ENCODE measurements at places on chromosomes 3 and 15. TPM values are rescaled to one million over a fixed set of nuclear protein-coding genes. Genes with fewer than 3 reads are reported as not detected.

DNA sequence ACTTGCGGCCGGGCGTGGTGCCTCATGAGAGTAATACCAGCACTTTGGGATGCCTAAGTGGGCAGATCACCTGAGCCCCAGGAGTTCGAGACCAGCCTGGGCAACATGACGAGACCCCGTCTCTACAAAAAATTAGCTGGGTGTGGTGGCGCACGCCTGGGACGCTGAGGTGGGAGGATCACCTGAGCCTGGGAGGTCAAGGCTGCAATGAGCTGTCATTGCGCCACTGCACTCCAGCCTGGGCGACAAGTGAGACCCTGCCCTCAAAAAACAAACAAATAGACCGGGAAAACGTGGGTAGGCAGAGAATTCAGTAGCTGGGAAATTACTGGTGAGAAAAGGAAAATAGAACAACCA is 667 bp downstream of the UMPS start:
- no peak for DNase-seq

DNA sequence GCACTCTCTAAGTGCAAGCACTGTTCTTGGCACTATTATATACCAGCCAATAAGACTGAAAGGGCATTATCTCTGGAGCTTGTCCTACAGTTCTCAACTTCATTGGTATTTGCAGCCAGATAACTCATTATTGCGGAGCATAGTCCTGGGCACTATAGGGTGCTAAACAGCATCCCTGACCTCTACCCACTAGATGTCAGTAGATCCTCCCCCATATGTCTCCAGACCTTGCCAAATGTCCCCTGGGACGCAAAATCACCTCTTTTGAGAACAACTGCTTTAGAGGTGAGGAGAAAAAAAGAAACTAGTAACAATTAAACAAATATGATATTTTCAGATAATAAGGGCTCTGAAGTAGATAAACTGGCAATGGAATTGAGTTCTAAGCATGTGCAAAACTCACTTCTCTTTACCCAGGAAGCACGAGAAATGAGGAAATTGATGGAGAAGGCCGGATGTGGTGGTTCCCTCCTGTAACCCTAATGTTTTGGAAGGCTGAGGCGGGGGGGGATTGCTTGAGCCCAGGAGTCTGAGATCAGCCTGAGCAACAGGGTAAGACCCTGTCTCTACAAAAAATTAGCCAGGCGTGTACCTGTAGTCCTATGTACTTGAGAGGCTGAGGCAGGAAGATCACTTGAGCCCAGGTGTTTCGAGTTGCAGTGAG is 61.4 kb downstream of the FRMD4B start:
- DNase-seq, result no peak

- DNase-seq, result no peak
Observed at GRCh38 chr3:98600412-98601095, 7.1 kb upstream of the CPOX start.

DNA sequence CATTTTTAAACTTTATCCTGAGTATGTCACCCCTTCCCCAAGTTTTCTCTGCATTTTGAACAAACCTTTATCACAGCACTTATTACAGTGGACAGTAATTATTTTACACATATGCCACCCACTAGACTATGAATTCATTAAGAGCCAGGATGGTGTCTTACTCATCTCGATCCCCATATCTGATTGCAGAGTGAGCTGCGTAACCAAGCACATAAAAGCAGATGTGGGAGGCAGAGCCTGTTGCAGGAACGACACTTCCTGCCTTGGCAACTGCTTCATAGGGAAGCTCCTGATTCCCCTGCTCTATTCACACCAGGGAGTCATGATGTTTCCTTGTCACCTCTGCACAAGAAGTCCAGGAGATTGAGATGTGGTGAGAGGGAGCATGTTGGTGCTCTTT is 91.1 kb downstream of the MINAR1 start:
- DNase-seq, result no peak

DNA sequence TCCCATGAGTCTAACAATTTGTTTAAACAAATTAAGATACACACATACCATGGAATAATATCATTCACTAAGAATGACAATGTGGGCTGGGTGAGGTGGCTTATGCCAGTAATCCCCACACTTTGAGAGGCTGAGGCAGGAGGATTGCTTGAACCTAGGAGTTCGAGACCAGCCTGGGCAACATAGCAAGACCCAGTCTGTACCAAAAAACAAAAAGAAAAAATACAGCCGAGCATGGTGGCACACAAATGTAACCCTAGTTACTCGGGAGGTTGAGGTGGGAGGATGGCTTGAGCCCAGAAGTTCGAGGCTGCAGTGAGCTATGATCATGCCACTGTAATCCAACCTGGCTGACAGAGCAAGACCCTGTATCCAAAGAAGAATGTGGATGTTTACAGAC is 4.0 kb upstream of the ZNF710 start:
- no peak for DNase-seq

- no peak for DNase-seq
Observed at GRCh38 chr3:99498550-99499234, 139.7 kb upstream of the COL8A1 start.

GRCh38 chr15:63497642-63498467 is 6.5 kb upstream of the USP3 start:
- DNase-seq, result no peak

The COLQ gene
- total RNA-seq, result 0.27 TPM

- DNase-seq, result no peak
Observed at GRCh38 chr15:89903858-89904130, 9.0 kb downstream of the ARPIN start.

The ALS2CL gene
- total RNA-seq, result 14.4 TPM

- DNase-seq, result no peak
Observed at GRCh38 chr3:183279371-183279770, 26.3 kb downstream of the B3GNT5 start.

GRCh38 chr3:89179355-89180001 is 72.1 kb downstream of the EPHA3 start:
- DNase-seq, result no peak

GRCh38 chr3:149813367-149814281 is 609 bp downstream of the RNF13 start:
- DNase-seq, result peak; percentile 47

GRCh38 chr3:131960324-131960723 is 74.5 kb downstream of the CPNE4 start:
- DNase-seq, result peak; percentile 28

- DNase-seq, result peak; percentile 18
Observed at GRCh38 chr15:52652984-52653383, 26.2 kb downstream of the ATOSA start.

The RRP9 gene
- 17.5 TPM for total RNA-seq

The SMCO1 gene
- total RNA-seq, result not detected

The DUOX1 gene
- 3.3 TPM for total RNA-seq

GRCh38 chr3:16069149-16069922 is 105.1 kb upstream of the GALNT15 start:
- peak; percentile 64 for DNase-seq

DNA sequence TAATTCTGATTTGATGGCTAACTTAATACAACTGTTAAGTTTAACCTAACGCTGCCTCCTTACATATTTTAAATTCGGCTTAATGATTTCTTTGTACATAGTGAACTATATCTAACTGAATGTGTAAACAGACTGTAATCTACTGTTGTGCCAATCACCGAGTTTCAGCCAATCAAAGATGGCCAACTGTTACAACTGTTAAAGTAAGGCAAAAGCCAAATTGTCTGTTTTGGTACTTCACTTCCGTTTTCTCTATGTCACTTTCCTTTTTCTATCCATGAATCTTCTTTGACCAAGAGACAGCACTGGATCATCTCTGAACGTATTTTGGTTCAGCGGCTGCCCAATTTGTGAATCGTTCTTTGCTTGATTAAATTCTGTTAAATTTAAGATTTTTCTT is 137.0 kb downstream of the LMLN start:
- no peak for DNase-seq

- no peak for DNase-seq
Observed at GRCh38 chr3:127114337-127115070, 78.4 kb upstream of the PRR23E start.

- DNase-seq, result no peak
Observed at GRCh38 chr15:73937726-73938125, 11.5 kb downstream of the LOXL1 start.

The TPRG1 gene
- total RNA-seq, result 0.43 TPM

DNA sequence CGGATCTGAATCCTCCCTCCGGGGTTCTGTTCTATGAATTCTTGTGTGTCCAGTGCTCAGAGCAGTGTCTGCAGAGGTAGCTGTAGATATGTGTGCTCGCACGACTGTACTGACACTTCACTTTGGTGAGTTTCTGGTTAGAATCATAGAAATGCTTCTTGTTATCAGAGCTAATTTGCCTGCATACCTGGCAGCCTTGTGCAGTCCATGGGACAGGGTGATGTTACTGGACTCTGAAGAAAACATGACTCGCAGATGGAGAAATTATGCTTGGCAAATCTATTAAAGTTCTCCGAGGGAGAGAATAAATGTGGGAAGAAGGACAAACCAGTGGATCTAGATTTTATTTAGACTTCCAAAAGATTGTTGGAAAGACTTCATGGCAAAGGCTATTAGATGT is 12.2 kb downstream of the CGNL1 start:
- DNase-seq, result no peak

GRCh38 chr3:69012800-69013252 is 658 bp downstream of the EOGT start:
- DNase-seq, result peak; percentile 71

DNA sequence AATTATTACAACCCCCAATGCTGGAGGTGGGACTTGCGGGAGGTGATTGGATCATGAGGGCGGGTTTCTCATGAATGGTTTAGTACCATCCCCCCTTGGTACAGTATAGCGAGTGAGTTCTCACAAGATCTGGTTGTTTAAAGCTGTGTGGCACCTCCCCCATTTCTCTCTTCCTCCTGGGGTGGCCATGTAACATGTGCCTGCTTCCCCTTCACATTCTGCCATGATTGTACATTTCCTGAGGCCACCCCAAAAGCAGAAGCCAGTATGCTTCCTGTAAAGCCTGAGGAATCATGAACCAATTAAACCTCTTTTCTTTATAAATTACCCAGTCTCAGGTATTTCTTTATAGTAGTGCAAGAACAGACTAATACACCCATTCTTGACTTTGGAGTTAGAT is 20.3 kb upstream of the PROK2 start:
- DNase-seq, result no peak

- no peak for DNase-seq
Observed at GRCh38 chr3:111863942-111864694, 5.1 kb downstream of the PHLDB2 start.

DNA sequence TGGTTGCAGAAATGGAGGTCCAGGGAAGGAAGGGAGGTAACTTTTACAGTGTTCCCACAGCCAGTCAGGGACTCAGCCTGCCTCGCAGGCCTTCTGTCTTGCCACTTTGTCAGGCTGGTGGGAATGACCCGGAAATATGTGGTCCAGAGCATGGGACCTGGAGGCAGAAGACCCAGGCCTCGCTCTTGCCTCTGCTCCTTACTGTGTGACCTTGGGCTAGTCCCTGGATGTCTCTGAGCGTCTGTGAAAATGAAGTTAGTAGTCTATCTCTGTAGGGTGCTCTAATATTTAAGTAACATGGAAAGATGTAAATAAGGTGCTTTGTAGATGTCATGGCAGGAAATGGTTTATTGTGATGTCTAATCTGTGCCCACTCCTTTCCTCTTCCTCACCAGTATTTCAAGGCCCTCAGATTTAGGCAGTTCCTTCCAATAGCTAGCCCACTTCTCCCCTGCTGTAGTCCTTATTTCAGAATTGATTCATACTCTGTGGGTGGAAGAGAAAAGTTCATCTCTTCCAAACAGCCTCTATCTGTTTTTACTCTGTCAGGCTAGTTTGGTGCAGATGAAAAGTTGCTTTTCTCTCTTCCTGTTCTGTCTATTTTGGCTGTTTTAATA is 9.1 kb downstream of the CORO2B start:
- no peak for DNase-seq

The CYP1A2 gene
- not detected for total RNA-seq

Measured in hepatocyte (in vitro differentiated cells).